Esophagus muscularis mucosa (tissue), 4 donors: ENCODE measurements at places on chromosomes 6 and 20.

- no peak for DNase-seq
These were observed 92.5 kb upstream of the HDGFL1 start for GRCh38 chr6:22476811-22477390.

- no peak for DNase-seq
These were observed 23.8 kb upstream of the TNFAIP3 start for GRCh38 chr6:137843211-137843610.

- no peak for DNase-seq
These were observed 52.9 kb downstream of the NEDD9 start for GRCh38 chr6:11179419-11180202.

- DNase-seq = no peak
These were observed 53.4 kb downstream of the PTCHD4 start for GRCh38 chr6:48057601-48058000.

DNA sequence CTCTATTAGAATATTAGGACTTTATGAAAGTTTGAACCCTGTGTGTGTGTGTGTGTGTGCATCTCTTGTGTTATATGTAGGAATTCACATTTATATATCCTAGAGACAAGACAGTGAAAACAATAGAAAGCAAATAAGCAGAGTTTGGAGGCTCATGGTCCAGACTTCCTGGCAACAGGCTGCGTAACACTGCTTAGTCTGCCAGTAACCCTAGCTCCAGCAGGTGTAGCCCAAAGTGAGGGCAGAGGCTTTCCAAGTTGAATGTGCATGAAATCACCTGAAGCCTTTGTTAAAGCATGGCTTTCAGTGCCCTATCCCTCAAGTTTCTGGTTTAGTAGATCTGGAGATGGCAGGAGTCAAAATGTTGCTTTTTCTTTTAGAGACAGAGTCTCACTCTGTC lies 569.9 kb downstream of the KIF16B start:
- DNase-seq = no peak

DNA sequence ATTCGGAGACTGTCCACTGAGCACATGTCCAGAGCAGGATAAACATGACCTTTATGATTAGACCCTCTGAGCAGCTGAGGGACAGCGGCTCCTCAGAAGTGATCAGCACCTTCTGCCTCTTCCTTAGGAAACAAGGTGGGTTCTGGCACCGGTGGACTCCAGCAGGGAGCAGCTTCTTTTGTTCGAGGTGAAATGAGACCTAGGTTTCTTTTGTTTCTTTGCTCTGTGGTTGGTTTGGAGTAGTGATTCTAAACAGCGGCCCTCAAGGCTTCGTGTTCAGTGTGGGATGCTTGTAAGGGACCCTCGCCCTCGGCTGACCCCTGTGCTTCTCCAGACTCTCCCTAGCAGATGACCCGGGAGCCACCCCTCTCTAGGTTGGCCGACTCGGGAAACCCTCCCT lies 14.6 kb upstream of the FRMD1 start:
- DNase-seq = no peak

DNA sequence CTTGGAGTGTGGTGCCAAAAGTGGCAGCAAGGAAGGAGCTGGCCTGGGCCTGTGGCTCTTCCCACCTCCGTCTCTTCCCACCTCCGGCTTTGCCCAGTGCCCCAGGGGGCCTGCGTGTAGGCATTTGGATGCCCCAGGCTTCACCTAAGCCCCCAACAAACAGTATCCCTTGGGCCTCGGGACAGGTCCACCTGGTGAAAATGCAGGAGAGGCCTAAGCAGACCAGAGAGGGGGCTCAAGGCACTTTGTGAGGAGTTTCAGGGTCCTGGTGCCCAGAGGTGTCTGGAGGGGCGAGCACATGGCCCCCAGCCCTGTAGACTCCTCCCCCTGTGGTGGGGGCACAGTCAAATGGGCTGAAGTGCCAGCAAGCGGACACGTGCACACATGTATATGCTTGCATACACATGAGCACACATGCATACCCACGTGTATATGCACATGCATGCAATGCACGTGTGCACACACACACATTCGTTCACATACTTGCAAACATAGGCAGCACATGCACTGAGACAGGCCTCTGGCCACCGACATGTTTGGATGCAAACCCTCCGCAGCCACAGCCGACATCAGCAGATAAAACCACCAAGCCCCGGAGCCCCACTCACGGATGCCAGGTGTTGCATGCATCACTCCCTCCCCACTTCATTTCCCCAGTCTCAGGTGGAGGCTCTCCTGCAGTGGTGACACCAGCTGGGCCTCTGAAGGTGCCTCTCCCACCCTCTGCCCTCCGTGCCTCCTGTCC lies 124.5 kb downstream of the TAF4 start:
- no peak for DNase-seq

GRCh38 chr20:49724408-49725223 lies 10.9 kb upstream of the B4GALT5 start:
- peak; percentile 93 for DNase-seq

GRCh38 chr6:2055911-2056310 lies 189.5 kb downstream of the GMDS start:
- no peak for DNase-seq

- DNase-seq = no peak
These were observed 44.5 kb upstream of the RPS6KA2 start for GRCh38 chr6:166671434-166672081.

GRCh38 chr6:170098428-170099170 lies 192.3 kb downstream of the DLL1 start:
- no peak for DNase-seq

GRCh38 chr6:90397047-90397446 lies 100.4 kb upstream of the BACH2 start:
- DNase-seq = no peak

DNA sequence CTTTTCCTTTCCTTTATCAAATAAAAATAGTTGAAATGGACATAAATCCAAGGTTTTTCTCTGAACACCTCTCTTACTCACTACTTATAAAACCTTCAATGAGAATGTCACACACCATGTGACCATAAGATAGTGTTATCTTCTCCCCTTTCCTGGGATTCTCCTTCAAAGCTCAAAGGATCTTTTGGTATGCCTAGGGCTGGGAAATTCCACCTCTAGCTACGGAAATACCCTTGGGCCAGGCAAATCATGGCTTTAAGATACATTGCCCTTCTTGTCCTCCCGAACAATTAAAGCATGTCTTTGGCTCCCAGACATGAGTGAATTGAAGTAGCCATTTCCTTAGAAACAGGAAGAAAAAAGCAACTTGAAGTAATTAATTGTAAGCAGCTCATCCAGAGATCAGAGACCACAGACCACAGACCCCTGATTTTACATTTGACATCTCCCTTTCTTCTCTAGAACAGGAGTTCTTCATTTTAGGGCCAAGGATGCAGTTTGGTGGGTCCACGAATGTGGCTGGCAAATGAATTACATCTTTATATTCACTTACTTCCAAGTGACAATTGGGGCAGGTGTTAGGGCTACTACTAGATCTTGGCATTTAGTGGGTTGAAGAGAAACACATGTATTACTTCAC lies 4.1 kb downstream of the PLCB4 start:
- DNase-seq = no peak

- DNase-seq = no peak
These were observed 34.1 kb downstream of the CDYL start for GRCh38 chr6:4809999-4810918.

- no peak for DNase-seq
These were observed 21.6 kb upstream of the FBXO9 start for GRCh38 chr6:53043581-53043980.

DNA sequence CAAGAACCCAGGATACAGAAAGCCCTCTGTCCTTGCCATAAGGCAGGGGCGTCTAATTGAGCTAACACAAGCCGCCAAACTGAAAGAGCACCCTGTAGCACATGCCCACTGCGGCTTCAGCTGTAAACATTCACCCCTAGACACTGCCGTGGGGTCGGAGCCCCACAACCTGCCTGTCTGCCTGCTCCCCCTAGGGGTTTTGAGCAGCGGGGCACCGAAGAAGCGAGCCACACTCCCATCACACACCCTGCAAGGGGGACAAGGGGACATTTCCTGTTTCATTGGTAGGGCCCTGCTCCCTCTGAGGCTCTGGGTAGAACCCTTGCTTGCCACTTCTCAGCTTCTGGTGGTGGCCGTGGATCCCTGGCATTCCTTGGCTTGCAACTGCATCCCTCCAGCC lies 45.2 kb upstream of the BCLAF1 start:
- peak; percentile 82 for DNase-seq

GRCh38 chr6:35248300-35248699 lies 11.2 kb upstream of the ZNF76 start:
- DNase-seq = no peak

- DNase-seq = no peak
These were observed 74.2 kb upstream of the RNF217 start for GRCh38 chr6:124887872-124888580.

DNA sequence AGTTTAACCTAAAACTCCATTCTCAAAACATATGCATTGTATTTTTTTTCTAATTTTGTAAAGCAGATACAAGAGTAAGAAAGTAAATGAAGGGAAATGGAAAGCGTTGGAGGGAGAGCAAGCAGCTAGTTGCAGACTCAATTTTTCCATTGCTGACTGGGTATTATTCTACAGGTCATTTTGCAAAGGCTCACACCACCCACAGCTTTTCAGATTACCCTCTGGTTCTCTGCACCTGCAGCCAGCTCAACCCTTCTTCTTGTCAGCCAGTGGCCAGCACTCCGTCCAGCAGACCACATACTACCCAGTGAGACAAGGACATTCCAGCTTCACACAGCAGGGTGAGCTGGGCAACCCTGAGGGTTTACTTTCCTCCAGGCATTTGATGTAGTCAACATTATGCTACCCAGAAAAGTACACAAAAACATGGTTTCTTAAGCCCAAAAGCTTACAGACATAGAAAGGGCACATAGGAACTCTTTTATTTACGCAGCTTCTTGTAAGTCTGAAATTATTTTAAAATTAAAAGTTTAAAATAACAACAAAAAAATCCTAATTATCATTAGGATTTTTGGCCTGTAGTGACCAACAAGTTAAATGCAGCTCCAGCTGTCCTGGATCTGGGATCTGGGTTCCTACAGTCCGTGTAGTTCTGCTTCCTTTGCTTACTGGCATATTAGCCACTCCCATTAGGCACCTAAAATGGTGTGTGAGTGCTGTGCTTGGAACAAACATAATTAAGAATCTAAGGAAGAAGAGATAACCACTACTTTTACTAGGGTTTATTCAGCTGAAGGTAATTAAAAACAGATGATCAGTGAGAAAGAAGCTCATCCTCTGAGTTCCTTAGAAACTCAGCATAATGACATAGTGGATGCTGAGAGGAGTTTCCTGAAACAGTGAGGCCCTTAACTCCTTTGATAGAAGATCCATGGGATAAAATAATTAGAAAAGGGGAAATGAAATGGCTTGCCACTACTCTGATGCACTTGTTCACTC lies 185.3 kb downstream of the PKHD1 start:
- no peak for DNase-seq

DNA sequence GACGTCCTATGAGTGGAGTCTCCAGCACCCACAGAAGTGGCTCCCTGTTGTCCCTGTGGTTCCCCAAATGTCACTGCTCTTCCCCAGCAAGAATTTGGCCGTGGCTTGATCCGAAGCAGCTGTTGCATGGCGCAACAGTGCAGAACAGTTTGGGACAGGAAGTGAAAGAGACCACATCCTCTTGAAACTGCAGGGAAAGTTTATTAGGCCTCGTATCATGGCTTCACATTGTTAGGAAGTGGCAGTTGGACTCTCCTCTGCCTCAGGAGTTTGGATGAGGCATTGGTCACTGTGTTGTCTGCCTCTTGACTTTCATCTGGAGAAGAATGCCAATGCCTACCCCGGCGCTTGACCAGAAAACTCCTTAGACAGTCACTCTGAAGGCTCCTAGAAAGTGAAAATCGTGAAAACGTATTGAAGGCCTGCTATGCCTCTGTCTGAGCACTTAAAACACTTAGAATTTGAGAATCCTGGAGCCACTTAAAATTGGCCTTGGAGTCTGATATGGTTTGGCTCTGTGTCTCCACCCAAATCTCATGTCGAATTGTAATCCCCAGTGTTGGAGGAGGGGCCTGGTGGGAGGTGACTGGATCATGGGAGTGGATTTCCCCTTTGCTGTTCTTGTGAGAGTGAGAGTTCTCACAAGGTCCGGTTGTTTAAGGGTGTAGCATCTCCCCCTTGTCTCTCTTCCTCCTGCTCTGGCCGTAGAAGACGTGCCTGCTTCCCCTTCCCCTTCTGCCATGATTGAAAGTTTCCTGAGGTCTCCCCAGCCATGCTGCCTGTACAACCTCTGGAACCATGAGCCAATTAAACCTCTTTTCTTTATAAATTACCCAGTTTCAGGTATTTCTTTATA lies 334.9 kb upstream of the JARID2 start:
- DNase-seq = no peak

- DNase-seq = no peak
These were observed 2.0 kb downstream of the MUC21 start for GRCh38 chr6:30985490-30985889.

- DNase-seq = no peak
These were observed 245.0 kb downstream of the GMPR start for GRCh38 chr6:16483315-16483875.

GRCh38 chr6:143878272-143878760 lies 14.0 kb downstream of the ZC2HC1B start:
- DNase-seq = no peak

DNA sequence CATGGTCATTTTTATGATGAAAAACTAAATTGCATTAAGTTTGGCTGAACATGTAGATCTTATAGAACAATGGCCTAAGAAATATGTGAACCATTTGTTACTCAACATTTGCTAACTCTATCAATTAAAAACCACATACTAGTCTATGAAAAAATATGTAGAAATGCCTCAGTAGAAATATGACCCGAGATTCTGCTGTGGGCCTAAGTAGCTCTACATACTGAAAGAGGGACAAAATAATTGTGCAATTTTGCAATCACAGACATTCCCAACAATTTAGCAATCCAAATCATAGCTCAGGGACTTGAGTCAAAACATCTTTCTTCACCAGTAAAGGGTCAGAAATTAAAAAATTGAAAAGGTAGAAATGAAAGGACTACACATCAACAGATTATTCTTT lies 619.0 kb downstream of the FRK start:
- DNase-seq = no peak

DNA sequence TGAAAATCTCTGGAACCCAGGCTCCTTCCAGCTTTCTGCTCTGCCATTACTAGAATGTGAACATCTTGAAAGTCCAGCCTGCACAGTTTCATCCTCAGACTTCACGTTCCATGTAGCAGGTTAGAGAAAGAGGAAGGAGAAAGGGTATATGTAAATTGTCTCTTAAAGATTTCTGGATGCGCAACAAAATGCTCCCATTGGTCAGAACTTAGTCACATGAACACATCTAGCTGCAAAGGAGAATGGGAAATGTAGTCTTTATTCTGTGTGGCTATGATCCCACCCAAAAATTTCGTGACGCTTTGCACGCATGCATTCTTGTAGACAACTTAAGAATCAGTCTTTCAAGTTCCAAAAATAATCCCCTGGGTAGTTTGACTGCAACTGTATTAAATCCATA lies 46.4 kb upstream of the CHD6 start:
- DNase-seq = no peak
